Fibroblast of the aortic adventitia (primary cell): ENCODE measurements at places on chromosomes 1 and 21.

- DNase-seq, result no peak
Measured at GRCh38 chr1:181086091-181086490, 2.4 kb upstream of the IER5 start.

DNA sequence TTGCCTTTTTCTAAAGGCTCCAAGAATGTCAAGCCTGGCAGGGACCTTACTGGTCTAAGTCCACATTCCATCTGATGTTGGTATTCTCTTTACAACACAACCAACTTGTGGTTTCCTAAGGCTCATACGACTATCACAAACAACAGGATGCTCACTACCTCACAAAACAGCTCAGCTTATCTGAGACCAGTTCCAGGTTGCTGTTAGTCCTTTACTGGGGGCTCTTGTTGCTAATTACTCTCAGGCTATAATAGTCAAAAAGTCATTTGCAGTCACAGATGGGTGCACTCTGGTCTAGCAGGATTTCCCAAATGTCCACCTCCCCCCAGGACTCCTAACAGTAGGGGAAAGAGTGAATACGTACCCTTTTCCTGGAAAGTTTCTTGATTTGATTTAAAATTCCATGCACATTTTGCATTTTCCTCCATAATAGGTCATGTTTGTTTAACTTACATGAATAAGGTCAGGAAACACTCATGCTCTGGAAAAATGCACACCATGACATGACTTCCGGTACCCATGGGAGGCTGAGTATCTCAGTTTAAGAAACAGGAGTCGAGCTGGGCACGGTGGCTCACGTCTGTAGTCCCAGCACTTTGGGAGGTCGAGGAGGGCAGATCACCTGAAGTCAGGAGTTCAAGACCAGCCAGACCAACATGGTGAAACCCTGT lies 16.0 kb downstream of the LCK start:
- peak; percentile 74 for DNase-seq

DNA sequence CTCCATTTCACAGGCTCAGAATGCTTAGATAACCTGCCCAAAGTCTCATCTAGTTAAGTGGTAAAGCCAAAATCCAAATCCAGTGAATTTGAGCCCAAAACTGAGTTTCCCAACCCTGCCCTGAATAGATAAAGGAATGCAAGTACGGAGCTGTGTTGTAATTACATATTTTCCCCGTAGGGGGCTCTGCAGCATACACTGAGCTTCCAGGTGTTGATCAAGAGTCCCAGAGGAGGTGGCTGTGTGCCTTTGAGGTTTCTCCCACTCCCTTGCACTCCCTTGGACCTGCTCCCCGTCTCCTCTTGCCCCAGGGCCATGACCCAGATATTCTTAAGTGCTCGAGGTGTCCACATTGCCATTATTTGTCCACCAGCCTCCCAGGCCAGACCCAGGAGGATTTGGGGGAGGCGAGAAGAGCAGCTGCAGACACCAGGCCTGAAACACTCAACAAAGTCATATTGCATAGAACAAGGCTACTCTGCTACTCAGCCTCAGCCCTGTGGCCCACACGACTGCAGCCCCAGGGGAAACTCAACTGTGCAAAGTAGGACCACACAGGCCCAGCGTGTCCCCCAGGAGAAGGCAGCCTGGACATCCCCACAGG lies 18.4 kb upstream of the LY9 start:
- DNase-seq, result peak; percentile 6

- no peak for DNase-seq
Measured at GRCh38 chr1:205421798-205422197, at the start of gene LEMD1. Gene LEMD1, minus strand, starts transcription at chr1:205422056. Its CDS starts 1,520 bp downstream, at chr1:205420536.

DNA sequence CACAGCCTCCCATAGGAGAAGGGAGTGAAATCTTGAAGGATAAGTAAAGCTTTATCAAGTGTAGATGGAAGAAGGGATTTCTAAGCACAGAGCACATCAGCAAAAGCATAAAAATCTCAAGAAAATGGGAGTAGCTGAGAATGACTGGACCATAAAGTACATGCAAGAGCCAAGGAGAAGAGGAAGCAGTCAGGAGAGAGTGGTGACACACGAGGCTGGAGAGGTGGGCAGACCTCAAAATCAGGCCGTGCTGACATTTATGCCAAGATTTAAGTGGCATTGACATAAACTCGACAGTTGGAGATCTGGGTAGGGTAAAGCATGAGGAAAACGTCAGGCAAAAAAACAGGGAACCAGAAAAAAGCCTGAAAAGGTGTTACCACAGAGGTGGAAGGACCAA lies 62.3 kb downstream of the GFI1 start:
- no peak for DNase-seq

DNA sequence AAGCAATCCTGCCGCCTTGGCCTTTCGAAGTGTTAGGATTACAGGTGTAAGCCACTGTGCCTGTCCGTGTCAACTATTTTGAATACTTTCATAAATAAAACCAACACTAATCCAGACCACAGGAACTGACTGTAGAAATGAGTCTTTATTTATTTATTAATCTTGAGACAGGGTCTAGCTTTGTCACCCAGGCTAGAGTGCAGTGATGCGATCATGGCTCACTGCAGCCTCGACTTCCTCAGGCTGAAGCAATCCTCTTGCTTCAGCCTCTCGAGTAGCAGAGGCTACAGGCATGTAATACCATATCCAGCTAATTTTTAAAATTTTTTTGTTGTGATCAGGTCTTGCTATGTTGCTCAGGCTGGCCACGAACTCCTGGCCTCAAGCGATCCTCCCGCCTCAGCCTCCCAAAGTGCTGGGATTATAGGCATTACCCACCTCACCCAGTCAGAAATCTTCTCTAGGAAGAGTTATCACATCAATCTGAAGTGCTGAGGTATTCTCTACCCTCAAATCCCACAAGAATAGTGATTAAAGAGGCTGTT lies 21.7 kb upstream of the CPLANE2 start:
- DNase-seq, result no peak

GRCh38 chr21:29429218-29429617 lies 130.5 kb downstream of the BACH1 start:
- DNase-seq, result no peak

DNA sequence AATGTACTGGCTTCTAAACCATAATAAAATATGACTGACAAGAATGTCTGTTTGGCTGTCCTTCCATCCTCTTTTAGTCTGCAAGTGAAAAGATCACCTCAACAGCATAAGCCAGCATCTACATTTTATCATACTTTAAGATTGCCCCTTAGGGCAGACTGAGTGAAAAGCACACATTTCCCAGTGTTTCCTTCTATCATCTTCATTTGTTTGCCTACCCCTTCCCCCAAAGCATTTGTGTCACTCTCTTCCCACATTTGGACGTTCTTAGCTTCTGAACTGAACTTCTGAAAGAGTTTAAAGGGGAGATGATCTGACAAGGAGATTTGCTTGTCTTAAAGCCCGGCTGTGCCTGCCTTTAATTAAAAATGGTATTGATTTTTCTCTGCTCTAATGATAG lies 322.2 kb downstream of the SPATA17 start:
- DNase-seq, result no peak

- DNase-seq, result no peak
Measured at GRCh38 chr1:224558904-224559303, 57.2 kb upstream of the CNIH3 start.

DNA sequence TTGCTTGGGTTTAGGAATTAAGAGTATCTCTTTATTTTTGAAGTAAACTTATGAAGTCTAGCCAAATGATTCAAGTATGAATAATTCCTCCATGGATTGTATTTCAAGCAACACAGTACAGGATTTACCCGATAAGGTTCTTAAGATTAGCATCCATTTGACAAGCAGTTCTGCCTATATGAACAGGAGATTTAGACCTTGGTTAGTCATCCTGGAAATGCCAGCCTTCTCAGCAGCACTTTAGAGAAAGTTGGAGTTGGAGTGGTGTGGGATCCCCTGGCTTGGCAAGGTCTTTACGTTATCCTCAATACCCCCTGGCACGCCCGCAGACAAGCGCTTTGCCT lies 1.6 kb downstream of the BCAR3 start:
- peak; percentile 88 for DNase-seq

DNA sequence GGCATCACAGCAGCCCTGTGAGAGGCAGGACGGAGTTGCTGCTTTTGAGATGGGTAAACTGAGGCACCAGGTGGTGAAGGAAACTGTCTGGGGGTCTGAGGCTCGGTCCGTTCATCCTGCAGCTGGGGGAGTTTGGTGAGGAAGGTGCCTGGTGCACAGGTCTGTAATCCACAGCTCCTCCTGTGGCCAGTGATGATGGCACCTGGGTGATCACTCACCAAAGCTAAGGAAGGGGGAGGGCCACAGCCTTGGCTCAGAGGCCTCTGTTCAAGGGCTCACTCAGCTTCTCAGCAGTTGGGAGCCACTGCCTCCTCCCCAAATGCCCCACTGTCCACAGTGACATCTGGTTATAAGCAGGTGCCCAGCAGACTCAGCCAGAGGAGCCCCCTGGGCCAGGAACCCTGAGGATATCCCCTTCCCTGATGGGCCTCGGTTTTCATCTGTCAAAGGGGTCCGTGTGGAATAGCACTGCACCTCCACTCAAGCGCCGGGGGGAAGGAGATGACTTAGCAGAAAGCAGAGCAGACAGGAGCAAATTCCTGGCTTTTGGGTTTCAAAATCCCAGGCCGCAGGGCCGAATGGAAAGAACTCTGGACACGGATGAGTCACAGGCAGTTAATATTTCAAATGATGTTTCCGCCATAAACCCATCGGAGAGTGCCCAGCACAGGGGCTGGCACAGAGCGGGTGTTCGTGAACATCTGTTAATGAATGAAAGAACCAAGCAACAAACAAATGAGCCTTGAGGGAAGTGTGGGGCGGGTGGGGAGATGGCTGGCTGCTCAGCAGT lies 82.8 kb downstream of the DMRTB1 start:
- peak; percentile 32 for DNase-seq

GRCh38 chr1:203678943-203679661 lies 52.5 kb downstream of the ATP2B4 start:
- no peak for DNase-seq

- peak; percentile 52 for DNase-seq
Measured at GRCh38 chr1:206551296-206551985, 44.1 kb downstream of the RASSF5 start.

DNA sequence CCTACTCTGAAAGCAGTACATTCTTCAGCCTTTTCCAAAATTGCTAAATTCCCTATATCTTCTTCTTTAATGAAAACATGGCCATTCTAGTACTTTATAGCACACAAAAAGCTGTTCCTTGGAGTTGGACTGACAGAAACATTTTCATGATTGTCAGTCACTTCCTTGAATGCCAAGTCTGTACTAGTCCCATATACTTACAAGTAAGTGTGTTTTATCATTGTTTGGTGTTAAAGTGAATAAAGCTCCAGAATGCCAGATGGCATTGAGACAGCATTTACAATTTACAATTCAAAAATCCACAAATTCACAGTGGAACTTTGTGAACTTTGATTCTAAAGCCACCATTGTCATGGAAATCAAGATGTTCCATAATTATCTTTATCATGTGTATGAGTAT lies 36.5 kb downstream of the KCNK2 start:
- no peak for DNase-seq

- no peak for DNase-seq
Measured at GRCh38 chr1:93521618-93522017, 73.7 kb downstream of the FNBP1L start.

DNA sequence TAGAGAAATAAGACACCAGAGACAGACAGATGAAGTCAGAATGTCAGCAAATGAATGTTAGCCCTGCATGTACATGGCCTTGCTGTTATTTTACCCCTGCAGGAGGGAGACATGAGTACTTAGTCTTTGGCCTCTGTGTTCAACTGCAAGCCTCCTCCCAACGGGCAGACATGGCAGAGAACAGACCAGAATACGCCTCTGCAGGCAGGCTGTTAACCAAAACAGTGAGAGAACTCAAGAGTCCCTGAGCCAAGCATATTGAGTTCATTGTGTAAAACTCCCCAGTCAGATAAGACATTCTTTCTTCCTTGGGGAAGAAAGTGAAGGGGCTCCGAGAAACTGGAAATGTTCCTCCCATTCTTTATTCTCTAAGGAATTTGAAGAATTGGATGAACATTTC lies 150.9 kb downstream of the PHTF1 start:
- DNase-seq, result peak; percentile 2

DNA sequence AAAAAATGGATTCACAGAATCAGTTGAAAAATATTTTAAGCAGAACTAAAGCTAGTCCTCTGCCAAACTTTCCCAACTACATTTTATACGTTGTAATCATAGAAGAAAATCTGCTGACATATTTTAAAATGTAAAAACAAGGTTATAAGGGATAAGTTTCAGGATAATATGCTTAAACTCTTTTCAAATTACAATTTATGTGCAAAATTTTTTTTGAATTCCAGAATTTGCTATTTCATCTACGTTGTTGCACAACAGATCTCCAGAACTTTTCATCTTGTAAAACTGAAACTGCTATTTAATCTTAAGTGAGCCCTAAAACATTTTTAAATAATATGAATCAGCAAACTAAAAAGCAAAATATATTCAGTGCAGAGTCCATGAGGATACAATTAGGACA lies 5.9 kb downstream of the EDEM3 start:
- peak; percentile 43 for DNase-seq

GRCh38 chr1:222240536-222241181 lies 307.2 kb downstream of the HHIPL2 start:
- DNase-seq, result peak; percentile 65

- peak; percentile 71 for DNase-seq
Measured at GRCh38 chr1:205488074-205488723, 16.3 kb upstream of the CDK18 start.

DNA sequence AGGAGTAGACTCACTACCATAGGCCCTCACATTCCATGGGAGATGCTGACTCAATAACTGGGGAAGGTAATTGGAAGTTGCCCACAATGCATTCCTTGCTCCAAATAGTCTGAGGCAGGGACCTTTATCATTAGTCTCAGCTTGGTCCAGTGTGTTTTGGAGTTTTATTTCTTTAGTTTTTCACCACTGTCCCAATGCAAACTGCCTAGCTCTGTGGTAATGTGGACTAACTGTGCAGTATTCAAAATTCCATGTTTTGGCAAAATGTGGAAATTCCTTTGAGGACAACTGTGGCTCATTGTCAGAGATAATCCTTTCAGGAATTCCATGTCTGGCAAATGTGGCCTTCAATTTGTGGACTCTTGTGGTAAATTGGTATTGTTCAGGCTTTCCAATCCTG lies 78.1 kb upstream of the PAPPA2 start:
- DNase-seq, result no peak

- peak; percentile 91 for DNase-seq
Measured at GRCh38 chr1:84960371-84960770, 36.5 kb downstream of the MCOLN2 start.

GRCh38 chr1:117364240-117364639 lies 3.0 kb upstream of the MAN1A2 start:
- no peak for DNase-seq

GRCh38 chr1:167898578-167899222 lies 15.2 kb downstream of the ADCY10 start:
- DNase-seq, result no peak

GRCh38 chr1:206465951-206466350 lies 4.3 kb upstream of the IKBKE start:
- DNase-seq, result no peak

GRCh38 chr1:6396998-6397397 lies 3.4 kb upstream of the ACOT7 start:
- no peak for DNase-seq

GRCh38 chr1:190169311-190170067 lies 308.2 kb downstream of the BRINP3 start:
- DNase-seq, result peak; percentile 74

GRCh38 chr1:35264871-35265270 lies 3.6 kb upstream of the ZMYM4 start:
- peak; percentile 85 for DNase-seq

GRCh38 chr1:100778748-100779147 lies 59.2 kb downstream of the VCAM1 start:
- no peak for DNase-seq
